HS-27A (cell line): ENCODE measurements at places on chromosomes 3 and 15.
A peak's percentile ranks its signal among the peaks of the same experiment; 100 is the strongest.

DNA sequence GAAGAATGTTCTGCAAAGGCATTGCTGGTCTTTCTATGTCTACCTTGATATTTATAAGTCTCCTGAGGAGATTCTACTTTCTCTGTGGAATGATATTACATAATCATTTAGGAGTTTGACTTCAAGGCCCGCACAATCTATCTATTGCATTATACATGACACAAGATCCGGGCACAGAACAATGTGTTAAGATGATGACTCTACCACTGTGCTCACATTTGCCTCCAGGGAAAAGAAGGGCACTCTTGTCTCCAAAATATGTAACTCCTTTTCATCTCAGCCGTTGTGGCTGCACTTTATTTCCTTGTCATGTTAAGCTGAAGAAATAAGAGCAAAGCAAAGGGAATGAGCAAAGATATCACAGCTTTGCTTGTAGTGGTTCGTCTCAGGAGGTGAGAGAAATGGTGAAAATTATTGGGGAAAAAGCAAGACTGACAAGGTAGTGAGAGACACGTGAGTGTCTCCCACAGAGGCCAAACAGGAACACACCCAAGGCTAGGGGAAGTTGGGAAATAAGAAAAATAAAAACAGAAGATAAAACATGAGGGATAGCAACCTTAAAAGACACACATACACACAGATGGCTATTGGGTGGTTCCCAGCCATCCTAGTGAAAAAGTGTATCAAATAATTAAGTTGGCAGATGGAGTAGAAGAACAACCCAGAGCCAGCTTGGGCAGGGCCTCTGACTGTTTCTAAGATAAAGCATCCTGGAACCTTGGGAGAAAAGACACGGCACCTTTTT is 184.3 kb downstream of the P3H2 start:
- DNase-seq = no peak

GRCh38 chr3:38738630-38739395 is 77.2 kb downstream of the SCN10A start:
- no peak for DNase-seq

GRCh38 chr3:194447161-194447560 is 39.6 kb downstream of the ATP13A3 start:
- DNase-seq = no peak

DNA sequence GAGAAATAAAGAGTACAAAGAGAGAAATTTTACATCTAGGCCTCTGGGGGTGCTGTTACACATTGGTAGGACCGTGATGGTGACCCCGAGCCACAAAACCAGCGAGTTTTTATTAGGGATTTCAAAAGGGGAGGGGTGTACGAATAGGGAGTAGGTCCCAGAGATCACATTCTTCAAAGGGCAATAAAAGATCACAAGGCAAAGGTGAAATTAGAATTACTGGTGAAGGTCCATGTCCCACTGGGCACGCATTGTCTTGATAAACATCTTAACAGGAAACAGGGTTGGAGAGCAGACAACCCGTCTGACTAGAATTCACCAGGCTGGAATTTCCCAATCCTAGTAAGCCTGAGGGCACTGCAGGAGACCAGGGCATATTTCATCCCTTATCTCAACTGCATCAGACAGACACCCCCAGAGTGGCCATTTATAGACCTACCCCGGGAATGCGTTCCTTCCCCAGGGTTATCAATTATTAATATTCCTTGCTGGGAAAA is 4.3 kb downstream of the IRAK2 start:
- DNase-seq = no peak

DNA sequence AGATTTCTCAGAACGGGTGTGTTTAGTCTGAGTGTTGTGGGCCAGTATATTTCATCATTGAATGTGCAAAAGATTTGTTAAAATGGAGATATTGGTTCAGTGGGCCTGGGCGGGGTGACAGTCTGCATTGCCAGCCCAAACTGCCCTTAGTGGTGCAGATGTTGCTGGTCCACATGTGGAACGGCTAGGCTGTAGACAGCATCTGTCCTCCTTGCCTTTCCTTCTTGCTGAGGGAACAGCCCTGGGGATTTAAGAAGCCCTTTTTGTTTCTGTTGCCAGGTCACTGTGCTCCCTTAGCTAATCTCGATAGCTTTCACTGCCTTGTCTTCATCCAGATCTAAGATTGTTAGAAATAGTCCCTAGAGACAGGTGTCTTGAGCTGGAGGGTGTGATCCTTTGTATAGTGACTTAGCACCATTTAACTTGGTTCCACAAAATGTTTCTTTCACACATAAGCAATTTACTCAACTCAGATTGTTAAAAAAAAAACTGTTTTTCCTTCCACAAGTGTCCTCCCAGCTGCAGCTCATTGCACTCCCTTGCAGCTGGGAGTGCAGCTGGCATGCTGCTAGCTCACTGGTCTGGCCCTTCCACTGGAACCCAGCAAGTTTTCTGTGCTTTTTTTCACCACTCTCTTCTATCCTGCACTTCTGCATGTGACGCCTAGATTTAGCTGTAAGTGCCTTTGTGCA is 37.5 kb downstream of the GAP43 start:
- no peak for DNase-seq

GRCh38 chr3:167669699-167670098 is 16.0 kb upstream of the WDR49 start:
- DNase-seq = no peak

DNA sequence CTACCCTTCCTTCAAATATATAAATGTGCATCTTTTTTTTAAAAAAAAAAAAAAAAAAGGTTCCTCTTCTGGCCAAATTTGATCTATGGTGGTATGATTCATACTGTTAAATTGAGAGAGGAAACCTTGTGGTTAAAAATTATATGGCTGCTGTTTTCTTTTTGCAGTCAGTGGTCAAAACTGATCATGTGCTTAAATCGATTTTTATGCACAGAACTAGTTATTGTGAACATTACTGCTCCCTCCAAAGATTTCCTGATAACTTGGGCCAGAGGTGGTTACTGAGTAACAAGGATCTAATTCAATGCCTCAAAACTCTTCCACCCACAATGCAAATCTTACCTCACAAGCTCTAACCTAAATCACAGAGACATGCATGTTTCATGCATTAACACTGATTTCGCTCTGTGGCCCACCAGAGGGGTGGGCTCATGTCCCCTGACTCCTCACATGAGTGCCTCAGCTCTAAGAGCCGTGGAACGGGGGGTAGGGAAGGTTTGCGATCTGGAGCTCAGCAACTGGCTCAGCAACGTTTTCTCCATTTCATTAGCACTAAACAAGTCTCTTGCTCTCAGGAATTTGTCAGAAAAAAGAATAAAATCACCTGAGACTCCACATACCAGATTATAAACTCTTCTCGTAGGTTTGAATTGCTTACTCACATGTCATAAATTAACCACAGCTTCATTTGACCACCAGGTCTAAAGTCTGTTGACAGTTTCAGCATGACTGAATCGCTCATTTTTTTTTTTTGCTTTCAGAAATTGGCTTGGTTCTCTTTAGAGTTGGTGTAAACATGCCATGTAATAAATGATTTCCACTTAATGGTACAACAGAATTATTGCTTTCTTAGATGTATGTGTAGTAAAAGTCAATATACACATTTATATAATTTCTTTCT is 280.4 kb downstream of the CD47 start:
- DNase-seq = no peak

- peak; percentile 58 for DNase-seq
These were observed 27.9 kb upstream of the SLC30A4 start for GRCh38 chr15:45550436-45550835.

GRCh38 chr15:66008940-66009562 is 139.8 kb downstream of the RAB11A start:
- no peak for DNase-seq

GRCh38 chr3:17014709-17015108 is 130.0 kb downstream of the PLCL2 start:
- DNase-seq = no peak

DNA sequence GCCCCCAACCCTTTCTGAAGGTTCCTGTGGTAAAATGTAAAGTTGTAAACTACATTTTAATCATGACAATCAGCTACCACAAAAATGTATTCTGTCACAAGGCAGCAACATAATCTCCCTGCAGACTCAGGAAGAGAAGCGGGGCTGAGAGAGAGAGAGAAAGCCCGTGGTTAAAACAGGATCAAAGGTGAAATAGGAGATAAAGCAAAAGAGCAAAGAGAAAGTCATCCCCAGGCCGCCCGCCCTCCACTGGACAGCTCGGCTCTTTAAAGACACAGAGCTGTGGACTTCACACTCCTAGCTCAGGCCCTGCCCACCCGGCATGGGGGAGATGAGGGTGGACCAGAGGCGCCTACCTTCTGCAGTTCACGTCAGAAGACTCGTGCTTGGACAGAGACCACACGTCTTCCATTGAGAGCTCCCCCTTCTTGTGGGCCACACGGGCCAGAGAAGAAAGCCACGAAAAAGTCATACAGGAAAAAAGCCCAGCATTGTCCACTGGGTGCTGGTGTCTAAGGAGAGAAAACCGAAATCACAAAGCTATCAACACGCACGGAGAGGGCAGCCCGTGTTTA is 29.4 kb downstream of the ABCC5 start:
- no peak for DNase-seq

- no peak for DNase-seq
These were observed 1447.4 kb upstream of the ALCAM start for GRCh38 chr3:103919327-103919726.

GRCh38 chr15:98970799-98971198 is 36.8 kb downstream of the PGPEP1L start:
- DNase-seq = no peak

- DNase-seq = no peak
These were observed 242.9 kb downstream of the FHIT start for GRCh38 chr3:61008153-61008997.

GRCh38 chr3:129305592-129306091 is 27.0 kb downstream of the HMCES start:
- no peak for DNase-seq

DNA sequence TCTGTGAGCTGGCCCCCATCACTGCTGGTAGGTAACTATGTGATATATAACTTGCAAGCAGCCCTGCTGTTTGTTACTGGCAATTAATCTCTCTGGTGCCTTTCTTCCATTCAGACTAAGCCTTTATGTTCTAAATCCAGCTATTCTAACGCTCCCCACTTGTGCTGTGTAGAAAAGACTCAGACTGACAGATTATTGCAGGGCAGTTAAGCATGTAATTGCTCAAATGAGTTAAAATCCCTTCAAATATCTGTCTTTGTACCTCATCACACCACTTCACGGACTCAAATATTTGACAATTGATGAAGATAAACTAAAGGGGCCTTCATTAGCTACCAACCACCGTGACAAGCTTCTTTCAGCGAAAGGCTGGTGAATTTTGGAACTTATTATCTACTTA is 416.2 kb downstream of the NR2F2 start:
- no peak for DNase-seq

- DNase-seq = peak; percentile 62
These were observed 203.9 kb downstream of the NEK10 start for GRCh38 chr3:27165321-27165721.

- DNase-seq = no peak
These were observed 166.0 kb upstream of the EIF1B start for GRCh38 chr3:40143283-40144090.

GRCh38 chr15:68106656-68107055 is 52.5 kb downstream of the PIAS1 start:
- peak; percentile 47 for DNase-seq

DNA sequence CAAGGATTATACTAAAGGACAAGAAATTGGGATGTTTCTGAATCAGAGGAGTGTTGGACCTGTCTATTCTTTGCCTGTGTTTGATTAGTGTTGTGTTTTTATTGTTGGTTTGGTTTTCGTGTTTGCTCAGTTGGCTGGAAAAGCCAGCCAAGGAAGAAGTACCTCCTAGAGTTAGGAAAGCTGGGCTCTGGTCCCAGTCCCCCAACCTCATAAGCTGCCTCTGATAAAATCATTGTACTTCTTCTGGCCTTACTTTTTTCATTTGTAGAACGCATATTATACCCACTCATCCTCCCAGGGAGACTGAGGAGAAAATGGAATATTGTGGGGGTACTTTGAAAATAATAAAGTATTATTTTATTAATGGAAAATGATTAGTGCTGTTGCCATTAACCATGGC is 177.4 kb upstream of the TRIM42 start:
- DNase-seq = no peak

DNA sequence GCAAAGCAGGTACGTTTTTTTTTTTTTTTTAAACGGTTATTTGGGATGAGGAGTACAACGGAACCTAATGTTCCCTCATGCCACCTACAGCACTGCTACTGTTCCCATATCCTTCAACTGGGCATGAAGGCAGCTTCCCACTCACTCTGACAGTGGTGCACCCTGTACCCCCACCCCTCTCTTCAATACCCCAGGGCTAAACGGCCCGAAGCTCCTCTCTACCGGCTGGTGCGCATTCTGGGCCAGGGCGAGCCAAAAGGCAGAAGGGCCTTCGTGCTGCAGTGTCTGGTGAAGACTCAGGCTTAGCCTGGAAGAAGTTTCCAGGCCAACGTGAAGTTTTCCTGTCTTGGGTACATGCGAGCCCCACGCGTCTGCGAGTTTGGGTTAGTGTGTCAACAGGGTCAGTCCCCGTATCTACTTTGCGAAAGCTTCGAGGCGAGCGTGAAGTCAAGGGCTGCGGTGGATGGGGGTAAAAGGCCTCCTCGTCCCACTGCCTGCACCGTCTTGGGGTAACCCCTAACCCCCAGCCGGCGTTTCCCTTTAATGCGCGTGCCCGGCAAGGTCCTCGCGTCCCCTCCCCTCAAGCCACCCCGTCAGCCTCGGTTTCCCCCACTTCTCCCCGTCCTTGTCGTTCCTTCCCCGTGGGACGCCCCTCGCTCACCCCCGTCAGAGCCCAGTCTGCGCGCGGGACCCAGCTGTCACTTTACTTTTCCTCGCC is 765 bp upstream of the UBE2E2 start:
- DNase-seq = no peak

DNA sequence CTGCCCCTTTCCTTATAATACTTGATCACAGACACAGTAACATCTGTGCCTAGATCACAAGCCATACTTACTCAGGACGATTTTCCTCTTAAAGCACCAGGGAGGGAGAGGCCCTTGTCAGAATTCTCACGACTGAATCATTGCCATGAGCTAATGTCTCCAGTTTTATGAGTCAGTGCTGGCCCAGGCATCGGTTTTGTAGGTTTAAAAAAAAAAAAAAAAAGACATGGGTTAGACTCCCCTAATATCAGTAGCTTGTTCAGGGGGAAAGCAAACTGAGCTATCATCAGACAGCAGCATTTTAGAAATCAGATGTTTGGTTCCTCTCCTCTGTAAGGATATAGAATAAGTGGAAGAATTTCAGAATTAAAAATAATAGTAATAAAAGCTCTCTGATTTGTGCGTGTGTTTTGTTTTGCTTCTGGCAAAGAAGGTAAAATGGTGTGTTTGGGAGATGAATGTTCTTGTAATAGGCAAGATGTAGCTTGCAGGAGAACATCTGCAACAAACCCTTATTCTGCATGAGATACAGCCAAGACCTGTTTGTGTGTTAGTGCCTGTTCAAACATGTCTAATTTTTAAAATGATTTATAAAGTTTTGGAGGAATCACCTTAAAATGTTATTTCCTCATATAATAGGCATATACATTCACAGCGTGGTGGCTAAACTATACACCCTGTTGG is 193.6 kb downstream of the TP63 start:
- DNase-seq = peak; percentile 59
